ENCODE measurements at places on chromosomes 6 and 20. TPM values are rescaled to one million over a fixed set of nuclear protein-coding genes. Genes with fewer than 3 reads are reported as not detected.
A peak's percentile ranks its signal among the peaks of the same experiment; 100 is the strongest.

DNA sequence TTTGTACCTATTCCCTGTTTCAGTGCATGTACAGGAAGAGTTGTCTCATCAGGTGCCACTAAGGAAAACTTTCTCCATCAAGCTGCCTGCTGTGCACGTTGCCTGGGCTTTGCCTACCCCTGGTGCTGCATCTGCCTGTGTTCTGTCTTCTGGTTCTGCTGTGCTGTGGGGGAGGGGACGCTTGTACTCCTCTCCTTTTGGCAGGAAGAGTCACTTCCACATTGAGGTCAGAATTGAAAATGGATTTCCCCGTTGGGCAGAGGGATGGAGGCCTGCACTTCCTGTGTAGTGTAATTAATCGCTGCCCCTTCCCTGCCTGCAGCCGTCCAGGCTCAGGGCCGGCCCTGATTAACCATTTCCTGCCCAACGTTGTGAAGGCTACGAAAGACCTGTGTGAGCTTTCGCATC, 153.3 kb downstream of the SCML4 start:
- H3K4me1 ChIP-seq, result peaks cover 17% of the 10 kb centered on the region
- H3K27me3 ChIP-seq, result no peaks in the 10 kb centered on the region
- no peaks in the 10 kb centered on the region for H3K36me3 ChIP-seq
- DNase-seq, result no peak

DNA sequence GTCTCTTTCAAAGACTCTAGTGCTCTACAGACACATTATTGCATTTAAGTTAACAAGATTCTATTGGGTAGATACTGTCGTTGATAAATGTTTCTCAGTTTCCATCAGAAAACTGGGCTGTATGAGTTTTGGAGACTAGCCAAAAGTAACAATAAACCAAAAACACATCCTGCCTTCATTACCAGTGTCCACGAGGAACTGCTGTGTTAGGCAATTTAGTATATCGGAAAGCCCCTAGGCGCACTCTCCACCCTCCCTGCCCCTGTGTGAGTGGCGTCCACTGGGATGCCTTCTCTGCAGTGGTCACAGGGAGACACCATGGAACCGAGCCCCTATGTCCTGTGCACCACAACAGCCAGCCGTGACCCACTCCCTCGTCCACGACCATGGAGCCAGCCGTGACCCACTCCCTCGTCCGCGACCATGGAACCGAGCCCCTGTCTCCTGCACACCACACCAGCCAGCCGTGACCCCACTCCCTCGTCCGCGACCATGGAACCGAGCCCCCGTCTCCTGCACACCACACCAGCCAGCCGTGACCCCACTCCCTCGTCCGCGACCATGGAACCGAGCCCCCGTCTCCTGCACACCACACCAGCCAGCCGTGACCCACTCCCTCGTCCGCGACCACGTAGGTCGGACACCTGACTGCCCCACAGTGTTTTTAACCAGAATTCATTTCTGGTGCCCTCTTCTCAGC, 35.3 kb downstream of the DLL1 start:
- no peaks in the 10 kb centered on the region for H3K36me3 ChIP-seq
- no peak overlapping the region for H3K4me3 ChIP-seq
- H3K27ac ChIP-seq, result no peak overlapping the region
- DNase-seq, result no peak
- H3K27me3 ChIP-seq, result no peaks in the 10 kb centered on the region
- no peaks in the 10 kb centered on the region for H3K4me1 ChIP-seq

GRCh38 chr6:145802141-145802540, 12.5 kb downstream of the FBXO30 start:
- H3K36me3 ChIP-seq, result peaks cover 40% of the 10 kb centered on the region
- DNase-seq, result no peak
- H3K27ac ChIP-seq, result no peak overlapping the region
- no peak overlapping the region for H3K4me3 ChIP-seq

- DNase-seq, result no peak
- no peaks in the 10 kb centered on the region for H3K27me3 ChIP-seq
- H3K27ac ChIP-seq, result no peak overlapping the region
Measured at GRCh38 chr6:3446184-3446583, 10.7 kb downstream of the SLC22A23 start.

LTB gene
- total RNA-seq, result 1.5 TPM

DNA sequence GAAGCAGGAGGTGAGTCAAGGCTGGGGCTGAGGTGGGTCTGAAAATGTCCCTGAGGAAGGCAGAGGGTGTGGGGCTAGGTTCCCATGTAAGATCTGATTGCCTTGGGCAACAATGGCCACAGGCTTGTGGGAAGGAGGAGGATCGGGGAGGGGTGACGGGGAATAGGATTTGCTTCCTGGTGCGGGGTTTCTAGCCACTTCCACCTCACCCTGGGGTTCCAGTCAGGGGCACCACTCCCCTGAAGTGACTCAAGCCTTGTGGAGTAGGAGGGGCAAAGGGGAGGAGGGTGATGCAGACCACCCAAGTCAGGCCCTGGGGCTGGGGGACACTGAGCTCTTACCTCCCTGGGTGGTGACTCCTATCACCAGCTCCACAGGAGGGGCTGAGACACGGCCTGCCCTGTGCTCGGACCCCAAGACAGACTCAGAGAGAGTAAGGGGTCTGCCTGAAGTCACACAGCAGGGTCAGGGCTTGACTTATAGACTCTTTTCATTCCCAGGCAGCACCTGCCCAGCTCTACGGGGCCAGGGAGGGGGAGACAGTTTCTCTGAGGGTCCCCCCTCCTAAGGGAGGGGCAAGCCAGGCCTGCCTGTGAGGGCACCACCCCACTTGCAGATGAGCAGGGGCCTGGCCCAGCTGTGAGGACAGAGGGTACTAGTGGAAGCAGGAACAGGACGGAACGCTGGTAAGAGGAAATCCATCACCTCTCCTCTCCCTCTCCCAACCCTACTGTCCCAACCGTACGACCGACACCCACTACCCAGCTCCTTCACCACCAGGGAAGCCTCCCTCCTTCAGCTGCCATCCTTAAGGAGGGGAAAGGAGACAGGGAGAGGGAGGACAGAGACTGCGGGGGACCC, 12.4 kb upstream of the SPDEF start:
- no peaks in the 10 kb centered on the region for H3K36me3 ChIP-seq
- no peaks in the 10 kb centered on the region for H3K27me3 ChIP-seq
- no peaks in the 10 kb centered on the region for H3K4me1 ChIP-seq
- no peak overlapping the region for H3K27ac ChIP-seq
- DNase-seq, result no peak
- H3K4me3 ChIP-seq, result no peak overlapping the region

- peak overlapping the region; percentile 96 for H3K4me3 ChIP-seq
- no peaks in the 10 kb centered on the region for H3K27me3 ChIP-seq
- H3K27ac ChIP-seq, result peak overlapping the region; percentile 98
- peaks cover 22% of the 10 kb centered on the region for H3K4me1 ChIP-seq
- H3K36me3 ChIP-seq, result peaks cover 9% of the 10 kb centered on the region
Measured at GRCh38 chr6:33411632-33412005, 805 bp downstream of the PHF1 start.

Measured in esophagus squamous epithelium (tissue), 5 donors.